DMS53 (cell line): ENCODE measurements at places on chromosomes 3 and 15.
A peak's percentile ranks its signal among the peaks of the same experiment; 100 is the strongest.

DNA sequence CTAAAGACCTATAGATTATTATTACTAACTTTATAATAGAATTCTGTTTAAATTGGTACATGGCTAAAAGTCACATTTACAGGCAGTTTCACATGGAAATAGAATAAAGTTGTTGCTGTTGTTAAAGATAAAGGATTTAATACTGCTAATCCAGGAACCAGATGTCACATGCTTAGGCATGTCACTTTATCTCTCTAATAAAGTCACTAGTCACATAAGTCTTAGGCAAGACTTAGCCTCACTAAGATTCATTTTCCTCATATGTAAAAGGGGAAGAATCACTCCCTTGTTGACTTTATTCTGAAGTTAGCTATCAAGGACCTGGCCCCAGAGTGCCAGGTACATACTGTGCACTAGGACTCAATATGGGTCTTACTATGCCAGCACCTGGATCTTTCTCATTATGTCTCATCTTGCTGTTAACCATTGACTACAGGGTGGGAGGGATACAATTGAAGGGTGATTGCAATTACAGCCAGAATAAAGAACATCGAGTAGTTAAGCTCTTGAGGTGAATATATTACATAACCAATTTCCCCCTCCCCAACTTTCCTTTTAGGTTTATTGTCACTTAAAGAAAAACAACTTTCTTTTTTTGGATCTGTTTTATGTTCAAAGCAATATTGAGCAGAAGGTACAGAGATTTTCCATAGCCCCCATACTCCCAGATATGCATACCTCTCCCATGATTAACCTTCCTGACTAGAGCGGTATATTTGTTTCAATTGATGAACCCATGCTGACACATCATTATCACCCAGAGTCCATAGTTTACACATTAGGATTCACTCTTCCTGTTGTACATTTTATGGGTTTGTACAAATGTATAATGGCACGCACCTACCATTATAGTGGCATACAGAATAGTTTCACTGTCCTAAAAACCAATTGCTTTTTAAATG is 36.6 kb downstream of the LNP1 start:
- no peak for DNase-seq

DNA sequence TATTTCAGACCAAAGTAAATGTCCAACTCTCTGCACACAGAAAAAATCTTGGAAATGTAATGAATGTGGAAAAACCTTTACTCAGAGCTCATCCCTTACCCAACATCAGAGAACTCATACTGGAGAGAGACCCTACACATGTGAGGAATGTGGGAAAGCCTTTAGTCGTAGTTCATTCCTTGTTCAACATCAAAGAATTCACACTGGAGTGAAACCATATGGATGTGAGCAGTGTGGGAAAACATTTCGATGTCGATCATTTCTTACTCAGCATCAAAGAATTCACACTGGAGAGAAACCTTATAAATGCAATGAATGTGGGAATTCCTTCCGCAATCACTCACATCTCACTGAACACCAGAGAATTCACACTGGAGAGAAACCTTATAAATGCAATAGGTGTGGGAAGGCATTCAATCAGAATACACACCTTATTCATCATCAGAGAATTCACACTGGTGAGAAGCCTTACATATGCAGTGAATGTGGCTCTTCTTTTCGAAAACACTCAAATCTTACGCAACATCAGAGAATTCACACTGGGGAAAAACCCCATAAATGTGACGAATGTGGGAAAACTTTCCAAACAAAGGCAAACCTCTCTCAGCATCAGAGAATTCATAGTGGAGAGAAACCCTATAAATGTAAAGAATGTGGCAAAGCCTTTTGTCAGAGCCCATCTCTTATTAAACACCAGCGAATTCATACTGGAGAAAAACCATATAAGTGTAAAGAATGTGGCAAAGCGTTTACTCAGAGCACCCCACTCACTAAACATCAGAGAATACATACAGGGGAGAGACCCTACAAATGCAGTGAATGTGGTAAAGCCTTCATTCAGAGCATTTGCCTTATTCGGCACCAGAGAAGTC is 8.0 kb upstream of the ZNF501 start:
- DNase-seq = peak; percentile 4

DNA sequence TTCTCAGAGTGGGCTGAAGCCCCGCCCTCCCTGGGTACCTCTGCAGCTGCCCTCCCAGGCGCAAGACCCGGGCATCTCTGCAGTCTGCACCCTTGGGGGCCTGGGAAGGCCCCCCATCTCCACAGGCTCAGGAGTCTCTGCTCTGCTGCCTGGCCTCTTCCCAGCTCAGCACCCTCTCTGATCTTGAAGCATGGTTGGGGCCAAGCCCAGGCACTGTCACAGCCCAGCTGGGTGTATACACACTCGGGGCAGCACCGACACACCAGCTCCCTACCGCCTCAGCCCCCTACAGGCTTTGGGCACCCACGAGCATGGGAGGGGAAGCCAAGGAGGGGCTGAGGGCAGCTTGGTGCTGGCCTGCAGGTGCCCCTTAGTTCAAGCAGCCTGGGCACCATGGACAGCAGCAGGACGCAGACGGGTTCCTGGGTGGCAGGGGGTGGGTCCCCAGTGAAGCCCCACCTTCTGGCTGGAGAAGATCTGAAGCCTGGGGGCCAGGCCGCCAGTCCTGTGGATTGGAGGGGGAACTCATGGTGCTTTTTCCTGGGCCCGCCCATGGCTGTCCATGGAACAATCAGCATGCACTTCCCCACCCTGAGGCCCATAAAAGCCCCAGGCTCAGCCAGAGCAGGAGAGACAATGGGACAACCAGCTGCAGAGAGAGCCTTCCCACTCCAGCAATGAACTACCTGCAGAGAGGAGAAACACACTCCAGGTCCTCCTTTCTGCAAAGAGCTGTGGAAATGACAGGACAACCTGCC is 170.6 kb downstream of the TJP1 start:
- DNase-seq = no peak

DNA sequence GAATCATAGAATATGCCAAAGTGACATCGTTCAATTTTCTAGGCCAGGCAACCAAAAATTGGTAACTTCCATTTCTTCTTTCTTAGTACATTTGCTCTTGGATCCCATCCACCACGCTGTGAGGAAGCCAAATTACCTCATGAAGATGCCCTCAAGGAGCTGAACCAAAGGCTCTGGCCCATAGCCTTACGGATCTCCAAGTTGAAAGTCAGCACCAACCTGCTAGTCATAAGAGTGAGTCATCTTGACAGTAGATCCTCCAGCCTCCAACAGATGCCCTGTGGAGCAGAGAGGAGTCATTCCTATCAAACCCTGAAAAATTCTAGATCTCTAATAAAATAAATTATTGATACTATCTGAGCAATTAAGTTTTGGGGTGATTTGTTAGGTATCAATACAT is 322.5 kb upstream of the COL8A1 start:
- no peak for DNase-seq

DNA sequence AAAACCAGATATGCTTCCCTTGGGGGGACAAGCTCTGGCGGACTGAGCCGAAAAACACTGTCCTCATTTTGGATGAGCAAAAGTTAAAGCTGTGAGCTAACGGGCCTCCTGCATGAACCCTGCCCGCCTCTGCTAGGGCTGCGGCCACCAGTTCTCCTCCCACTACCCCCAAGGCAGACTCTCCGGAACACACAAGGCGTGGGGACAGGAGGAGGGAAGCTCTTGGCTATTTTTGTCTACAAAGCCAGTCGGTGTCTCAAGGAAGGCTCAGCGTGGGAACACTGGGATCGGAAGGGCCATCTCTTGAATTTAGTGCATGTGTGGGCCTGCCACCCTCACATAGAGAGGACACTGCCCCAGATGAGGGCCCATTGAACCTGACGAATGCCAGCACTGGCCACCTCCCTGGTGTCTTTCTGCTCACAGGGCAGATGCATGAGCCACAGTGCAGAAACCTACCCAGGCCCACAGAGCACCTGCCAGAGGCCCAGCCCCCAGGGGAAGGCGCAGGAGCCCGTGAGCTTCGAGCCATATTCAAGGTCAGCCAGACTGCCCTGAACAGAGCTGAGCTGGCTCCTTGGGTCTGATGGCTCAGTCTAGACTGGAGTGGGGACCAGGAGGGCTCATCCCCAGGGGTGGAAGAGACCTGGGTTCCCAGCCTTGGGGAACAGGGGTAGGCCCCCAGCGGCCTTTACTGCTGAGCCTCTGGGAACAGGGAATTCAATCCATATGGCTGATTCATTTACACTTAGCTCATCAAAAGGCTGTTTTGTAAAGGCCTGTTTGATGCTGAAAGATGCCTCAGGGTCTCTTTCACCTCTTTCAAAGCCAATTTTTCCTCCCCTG is 38.3 kb downstream of the HCN4 start:
- DNase-seq = no peak

DNA sequence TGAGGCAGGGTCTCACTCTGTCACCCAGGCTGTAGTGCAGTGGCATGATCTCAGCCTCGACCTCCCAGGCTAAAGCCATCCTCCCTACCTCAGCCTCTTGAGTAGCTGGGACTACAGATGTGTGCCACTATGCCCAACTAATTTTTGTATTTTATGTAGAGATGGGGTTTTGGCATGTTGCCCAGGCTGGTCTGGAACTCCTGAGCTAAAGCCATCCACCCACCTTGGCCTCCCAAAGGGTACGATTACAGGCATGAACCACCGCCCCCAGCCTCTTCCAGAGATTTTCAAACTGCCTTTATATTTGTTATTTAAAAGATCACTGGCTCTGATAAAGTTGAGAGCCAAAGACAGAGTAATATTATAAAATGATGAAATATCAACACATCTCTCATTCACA is 37.3 kb downstream of the BSN start:
- no peak for DNase-seq

DNA sequence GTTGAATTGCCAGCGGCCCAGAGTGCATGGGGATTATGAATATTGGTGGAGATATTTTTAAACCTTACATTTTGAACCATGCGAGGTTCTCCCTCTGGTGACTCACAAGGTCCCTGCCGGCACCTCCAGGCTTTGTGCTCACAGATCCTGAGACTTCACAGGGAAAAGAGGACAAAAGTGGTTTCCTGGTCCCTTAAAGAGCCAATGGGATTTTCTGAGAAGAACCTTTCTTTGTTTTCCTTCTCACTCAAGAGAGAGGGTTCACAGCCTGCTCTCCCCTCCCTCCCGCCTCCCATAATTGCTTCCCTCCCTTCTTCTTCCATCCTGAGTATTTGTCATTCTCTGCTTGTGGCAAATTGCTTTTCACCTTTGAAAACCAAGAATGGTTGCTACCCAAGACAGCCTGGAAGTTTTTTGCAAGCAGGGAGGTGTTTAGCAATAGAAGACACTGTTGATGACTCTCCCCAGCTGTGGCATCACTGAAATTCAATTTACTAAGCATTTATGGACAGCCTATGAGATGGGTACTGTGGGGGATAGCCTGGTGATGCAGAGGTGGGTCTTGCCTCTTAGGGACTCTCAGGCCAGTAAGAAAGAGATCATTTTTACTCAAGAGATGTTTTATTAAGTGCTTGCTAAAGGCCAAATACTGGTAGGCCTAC is 76.6 kb downstream of the CPN2 start:
- peak; percentile 30 for DNase-seq

GRCh38 chr3:176814285-176814684 is 383.0 kb downstream of the TBL1XR1 start:
- peak; percentile 60 for DNase-seq

- DNase-seq = no peak
Observed at GRCh38 chr3:161977063-161977462, 480.5 kb downstream of the OTOL1 start.

GRCh38 chr3:40465456-40465855 is 8.3 kb downstream of the RPL14 start:
- peak; percentile 1 for DNase-seq

DNA sequence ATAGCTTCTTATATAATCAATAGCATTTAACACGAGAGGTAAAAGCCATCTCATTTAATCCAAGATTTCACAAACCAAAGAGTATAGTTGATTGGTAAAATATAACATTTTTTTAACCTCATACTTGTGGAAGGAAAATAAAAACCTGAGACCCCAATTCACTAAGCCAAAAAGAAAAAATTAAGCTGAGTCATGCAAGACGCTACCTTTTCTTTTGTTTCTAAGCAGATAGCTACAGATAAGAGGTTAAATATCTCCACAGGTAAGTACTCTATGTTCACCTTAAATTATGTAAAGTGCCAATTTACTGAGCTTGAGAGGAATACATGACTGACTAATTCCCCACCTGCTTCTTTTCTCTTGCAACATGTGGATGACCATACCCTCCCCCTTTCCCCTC is 656.4 kb downstream of the MECOM start:
- no peak for DNase-seq

GRCh38 chr3:127286571-127287140 is 1.2 kb downstream of the PRR20G start:
- DNase-seq = peak; percentile 61
